ENCODE measurements at places on chromosomes 11 and 22. TPM values are rescaled to one million over a fixed set of nuclear protein-coding genes. Genes with fewer than 3 reads are reported as not detected.
A peak's percentile ranks its signal among the peaks of the same experiment; 100 is the strongest.

CSNK2A3 gene
- not detected for total RNA-seq

GRCh38 chr11:77981346-77981947, 13.0 kb downstream of the INTS4 start:
- no peak for DNase-seq

- DNase-seq, result no peak
These were observed 33.8 kb upstream of the DKK3 start for GRCh38 chr11:12042215-12042676.

GRCh38 chr11:86477495-86478155, 102.9 kb downstream of the CCDC81 start:
- DNase-seq, result no peak

OR56B1 gene
- total RNA-seq, result not detected

- peak; percentile 0 for DNase-seq
These were observed 81.7 kb upstream of the SHISAL1 start for GRCh38 chr22:44394246-44395117.

DNA sequence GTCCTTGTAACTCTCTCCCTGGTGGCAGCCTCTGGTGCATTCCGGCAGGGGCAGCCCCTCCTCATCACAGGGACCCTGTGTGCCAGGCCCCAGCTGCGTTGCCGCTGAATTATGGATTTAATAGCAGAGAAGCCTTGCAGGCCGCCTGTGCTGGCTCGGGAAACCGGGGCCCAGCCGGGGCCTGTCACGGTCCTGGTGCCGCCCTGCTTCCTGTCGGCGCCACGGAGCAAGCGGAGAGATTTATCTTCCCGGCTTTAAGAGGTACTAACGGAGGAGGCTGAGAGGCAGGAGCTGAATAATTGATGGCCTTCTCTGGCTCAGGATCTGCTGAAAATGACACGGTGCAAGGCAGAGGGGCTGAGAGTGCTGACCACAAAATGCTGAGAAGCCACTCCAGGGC, 54.0 kb upstream of the CCDC188 start:
- DNase-seq, result no peak

GRCh38 chr22:20524004-20524481, 16.6 kb downstream of the MED15 start:
- no peak for DNase-seq

DNA sequence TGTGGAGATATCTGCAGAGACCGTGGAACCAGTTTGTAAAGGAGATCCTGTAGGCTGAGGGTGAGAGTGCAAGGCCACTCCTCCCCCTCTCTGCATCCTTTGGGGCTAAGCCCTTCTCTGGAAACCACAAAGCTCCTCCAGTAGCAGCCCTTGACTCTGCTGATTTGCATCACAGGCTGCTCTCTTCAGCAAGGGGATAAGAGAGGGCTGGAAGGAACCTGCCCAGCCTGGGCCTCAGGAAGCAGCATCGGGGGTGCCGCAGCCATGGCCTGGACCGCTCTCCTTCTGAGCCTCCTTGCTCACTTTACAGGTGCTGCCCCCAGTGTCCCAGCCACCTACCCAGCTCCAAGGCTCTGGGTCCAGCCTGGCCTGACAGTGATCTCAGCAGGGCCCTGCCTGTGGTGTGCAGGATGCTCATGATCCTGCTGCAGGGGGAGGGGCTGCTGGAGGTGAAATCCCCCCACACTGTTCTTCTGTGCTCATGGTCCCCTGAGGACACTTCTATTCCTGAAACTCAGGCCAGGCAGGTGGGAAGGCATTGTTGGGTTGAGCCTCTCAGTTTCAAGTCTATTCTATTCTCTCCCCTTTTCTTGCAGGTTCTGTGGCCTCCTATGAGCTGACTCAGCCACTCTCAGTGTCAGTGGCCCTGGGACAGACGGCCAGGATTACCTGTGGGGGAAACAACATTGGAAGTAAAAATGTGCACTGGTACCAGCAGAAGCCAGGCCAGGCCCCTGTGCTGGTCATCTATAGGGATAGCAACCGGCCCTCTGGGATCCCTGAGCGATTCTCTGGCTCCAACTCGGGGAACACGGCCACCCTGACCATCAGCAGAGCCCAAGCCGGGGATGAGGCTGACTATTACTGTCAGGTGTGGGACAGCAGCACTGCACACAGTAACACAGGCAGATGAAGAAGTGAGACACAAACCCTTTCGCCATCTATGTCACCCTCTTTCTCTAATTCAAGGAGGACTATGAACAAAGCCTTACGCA, 68.5 kb upstream of the IGLL5 start:
- no peak for DNase-seq

BIRC3 gene
- total RNA-seq, result 5.3 TPM

TREH gene
- not detected for total RNA-seq

DNA sequence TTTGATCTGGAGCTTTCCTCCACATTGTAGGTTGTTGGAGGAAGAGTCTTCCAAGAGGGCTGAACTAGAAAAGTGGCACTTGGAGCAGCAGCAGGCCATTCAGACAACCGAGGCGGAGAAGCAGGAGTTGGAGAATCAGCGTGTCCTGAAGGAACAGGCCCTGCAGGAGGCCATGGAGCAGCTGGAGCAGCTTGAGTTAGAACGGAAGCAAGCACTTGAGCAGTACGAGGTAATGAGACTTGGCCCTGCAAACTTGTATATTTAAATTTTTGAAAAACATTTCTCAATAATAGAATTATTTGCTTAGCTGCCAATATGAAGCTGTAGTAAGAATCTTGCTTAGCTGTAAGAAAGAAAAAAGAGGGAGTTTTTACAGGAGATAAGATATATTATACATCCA, 84.0 kb downstream of the SWAP70 start:
- no peak for DNase-seq

GRCh38 chr22:39176714-39177455, 24.4 kb upstream of the CBX7 start:
- DNase-seq, result no peak
